ENCODE measurements at places on chromosomes 12 and 14.

DNA sequence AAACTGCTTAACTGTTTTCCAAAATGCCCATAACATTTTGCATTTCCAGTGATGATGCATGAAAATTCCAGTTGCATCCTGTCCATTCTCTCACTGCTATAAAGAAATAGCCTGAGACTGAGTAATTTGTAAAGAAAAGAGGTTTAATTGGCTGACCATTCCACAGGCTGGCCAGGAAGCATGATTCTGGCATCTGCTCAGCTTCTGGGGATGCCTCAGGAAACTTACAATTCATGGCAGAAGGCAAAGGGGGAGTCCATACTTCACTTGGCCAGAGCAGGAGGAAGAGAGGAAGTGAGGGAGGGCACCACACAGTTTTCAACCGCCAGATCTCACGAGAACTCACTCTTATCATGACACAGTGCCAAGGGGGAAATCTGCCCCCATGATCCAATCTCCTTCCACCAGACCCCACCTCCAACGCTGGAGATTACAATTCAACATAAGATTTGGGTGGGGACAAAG lies 18.2 kb upstream of the CLEC2D start:
- DNase-seq, result no peak

DNA sequence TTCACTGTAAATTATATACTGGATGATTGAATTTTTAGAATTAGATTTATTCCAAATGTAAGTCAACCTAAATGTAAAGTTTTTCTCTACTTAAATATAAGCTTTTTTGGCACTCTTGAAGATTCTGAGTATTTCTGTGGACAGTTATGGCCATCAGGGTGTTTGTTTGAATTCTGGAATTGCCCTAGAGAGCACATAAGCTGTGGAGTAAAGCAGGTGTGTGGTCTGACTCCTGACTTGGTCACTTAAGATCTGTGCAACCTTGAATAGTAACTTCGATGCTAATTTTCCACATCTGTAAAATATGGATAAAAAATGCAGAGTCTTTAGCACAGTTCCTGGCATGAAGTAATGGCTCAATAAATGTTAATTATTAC lies 64.4 kb downstream of the FUT8 start:
- DNase-seq, result no peak

- no peak for DNase-seq
Observed at GRCh38 chr12:108621161-108621560, 12.5 kb downstream of the SELPLG start.

DNA sequence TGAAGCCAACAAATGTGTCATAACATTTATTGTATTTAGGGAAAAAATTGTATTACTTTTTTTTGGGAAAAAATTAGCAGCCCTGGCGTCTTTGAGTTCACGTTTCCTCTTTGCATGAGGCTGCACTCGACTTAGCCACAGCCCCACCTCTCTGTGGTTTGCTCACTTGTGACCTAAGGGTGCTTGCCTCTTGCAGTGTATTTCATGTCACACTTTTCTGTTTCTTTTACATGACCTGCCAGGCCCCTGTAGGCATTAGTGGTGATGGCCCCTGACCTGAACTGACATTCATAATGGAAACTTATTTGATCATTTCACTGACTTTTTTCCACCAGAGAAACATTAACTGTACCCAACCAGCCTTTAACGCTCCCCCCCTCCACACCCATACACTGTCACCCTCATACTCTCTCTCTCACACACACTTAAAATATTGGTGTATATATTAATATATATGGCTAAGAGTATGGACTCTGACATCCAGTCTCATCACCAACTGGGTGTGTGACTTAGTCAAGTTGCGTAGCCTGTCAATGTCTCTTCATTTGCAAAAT lies 122.9 kb downstream of the PRKCH start:
- no peak for DNase-seq

DNA sequence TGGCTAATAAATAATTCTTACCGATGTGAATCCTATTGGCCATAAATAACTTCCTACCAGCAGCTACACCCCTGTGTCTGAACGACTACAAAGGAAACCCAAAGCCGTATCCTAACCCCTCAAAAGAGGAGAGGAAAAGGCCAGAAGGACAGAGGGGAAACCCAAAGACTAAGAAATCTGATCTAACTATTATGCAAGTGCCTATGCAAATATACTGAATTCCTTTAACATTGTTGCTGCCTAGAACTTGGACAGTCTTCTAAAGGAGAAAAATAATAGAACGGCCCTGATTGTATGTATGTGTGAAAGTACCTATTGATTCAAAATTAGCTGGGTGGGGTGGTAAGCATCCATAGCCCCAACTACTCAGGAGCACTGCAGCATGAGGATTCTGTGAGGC lies 997 bp downstream of the PLEKHG7 start:
- DNase-seq, result no peak

DNA sequence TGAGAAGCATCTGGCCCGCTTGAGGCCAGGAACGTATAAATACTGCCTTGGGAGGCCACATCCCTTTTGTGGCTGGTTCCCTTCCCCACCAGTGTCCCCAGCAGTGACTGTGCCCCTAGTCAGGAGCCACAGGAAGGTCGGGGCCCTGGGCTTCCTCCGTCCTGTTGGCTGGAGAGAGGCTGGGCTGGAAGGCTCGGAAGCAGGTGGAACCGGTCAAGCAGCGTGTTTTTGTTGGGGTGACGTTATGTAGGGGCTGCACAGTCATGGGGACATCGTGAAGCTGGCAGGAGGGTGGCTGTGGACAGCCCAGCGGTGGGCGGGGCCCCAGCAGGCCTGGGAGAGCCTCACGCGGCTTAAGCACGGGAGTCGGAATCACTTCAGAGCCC lies 10.1 kb downstream of the XRCC3 start:
- no peak for DNase-seq

DNA sequence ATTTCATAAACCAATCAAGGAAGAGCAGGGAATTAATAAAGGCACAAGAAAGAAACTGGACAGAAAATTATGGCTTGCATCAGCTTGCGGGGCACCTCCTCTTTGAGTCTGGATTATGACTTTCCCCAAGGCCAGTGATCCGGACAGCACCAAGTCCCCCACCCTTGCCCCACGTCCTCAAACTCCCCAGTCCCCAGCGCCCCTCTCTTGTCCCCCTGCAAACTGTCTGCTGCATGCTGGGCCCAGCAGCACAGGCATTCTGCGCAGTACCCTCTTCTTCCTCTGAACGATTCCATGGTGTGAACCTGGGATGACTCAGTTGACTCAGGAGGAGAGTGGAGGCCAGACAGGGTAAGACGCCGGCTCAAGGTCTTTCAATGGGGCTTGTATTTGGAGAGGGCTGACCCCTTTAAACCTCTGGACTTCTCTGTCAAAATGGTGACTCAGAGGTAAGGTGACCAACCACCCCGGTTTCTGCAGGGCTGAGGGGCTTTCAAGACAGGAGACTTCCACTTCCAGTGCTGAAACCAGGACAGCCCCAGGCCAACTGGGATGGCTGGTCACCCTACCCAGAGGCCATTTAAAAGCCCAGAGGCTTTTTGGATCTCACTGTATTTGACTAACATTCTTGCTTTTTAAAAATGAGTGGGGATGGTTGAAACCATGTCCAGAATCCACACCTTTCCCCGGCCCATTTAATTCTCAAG lies 13.5 kb downstream of the C14orf132 start:
- DNase-seq, result no peak

GRCh38 chr14:41235466-41235865 lies 371.2 kb upstream of the LRFN5 start:
- DNase-seq, result no peak

GRCh38 chr14:92783813-92784431 lies 10.2 kb upstream of the GOLGA5 start:
- DNase-seq, result no peak

- DNase-seq, result peak; percentile 17
Observed at GRCh38 chr12:80937391-80938238, at the start of gene LIN7A. LIN7A (minus strand) TSS chr12:80937934; CDS start chr12:80937722, 212 bp downstream.

DNA sequence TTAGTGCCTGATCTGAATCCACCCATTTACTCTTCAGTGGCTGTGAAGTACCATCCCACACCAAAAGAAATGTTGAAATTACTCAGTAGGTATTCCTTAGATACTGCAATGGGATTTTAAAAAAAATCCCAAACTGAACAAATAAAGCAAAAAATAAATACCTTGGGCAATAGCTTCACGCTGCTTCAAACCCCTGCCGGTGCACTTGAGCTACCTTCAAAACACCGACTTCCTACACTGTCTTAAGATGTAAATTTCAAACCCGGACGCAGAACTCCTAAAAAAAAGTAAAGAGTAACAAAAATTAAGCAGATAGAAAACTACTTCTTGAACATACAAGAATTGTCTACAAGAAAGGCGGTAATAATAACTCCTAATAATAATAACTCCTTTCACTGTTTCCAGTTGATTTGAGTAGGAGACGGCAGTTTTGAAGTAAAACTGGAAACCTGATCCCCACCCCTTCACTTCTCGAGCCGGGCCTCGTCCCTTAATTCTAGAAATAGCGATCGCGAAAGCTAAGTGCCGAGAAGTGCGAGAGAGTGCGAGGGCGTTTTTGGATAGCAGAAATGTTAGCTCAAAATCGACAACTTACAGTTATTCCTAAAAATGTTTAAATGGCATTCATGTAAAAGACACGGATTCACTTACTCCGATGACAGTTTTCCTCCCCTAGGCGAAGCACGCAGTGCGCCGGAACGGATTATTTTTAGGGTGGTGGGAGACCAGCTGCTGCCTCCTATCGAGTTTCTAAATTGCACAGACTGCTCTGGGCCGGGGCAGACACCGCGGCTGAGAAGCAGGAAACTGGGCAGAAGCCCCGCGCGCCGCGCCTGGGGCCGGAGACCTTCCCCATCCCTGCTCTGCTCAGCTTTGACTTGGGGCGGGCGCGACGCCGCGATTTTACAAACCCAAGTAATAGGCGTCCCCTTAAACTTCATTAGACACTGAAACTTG lies at the start of gene ABCC9:
ABCC9 (minus strand) TSS at position 878 of the 957 bp plus-strand sequence. CDS start 4,752 bp downstream, outside the sequence.
- no peak for DNase-seq

GRCh38 chr14:85445151-85445795 lies 84.7 kb upstream of the FLRT2 start:
- DNase-seq, result no peak

DNA sequence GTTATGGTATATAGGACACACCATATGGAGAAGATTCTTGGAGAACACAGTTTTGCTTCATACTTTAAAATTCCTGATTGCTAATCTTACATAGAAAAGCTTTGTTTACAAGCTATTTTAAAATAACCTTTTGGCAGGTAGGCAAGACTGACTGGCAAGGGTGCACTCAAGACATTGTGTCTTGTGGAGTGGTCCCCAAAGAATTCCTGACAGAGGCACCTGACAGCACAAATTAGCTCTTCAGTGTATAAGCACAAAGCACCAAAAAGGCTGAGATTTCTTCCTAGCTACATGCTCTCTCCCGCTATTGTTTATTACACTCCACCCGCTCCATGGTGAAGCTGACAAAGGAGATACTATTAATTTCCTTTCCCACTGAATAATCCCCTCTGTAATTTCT lies 139.4 kb downstream of the MON2 start:
- DNase-seq, result no peak

DNA sequence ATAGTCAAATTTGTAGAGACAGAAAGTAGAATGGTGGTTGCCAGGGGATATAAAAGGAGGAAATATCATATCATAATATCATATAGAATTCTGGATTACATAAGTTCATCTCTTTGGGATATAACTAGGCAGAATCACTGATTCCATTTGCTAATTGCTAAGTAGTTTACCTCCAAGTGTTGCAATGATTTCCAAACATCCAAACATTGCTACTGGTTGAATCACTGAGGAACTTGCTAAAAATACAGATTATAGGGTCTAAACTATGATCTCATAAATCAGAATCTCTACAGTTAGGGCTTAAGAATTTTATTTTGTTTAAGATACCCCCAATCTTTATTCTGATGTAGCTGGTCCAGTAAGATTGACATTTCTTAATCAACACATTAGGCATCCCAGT lies 16.1 kb upstream of the TAS2R42 start:
- no peak for DNase-seq

- DNase-seq, result no peak
Observed at GRCh38 chr12:21815306-21816062, 41.0 kb upstream of the KCNJ8 start.

GRCh38 chr12:32303174-32303549 lies 96.2 kb upstream of the FGD4 start:
- DNase-seq, result no peak

DNA sequence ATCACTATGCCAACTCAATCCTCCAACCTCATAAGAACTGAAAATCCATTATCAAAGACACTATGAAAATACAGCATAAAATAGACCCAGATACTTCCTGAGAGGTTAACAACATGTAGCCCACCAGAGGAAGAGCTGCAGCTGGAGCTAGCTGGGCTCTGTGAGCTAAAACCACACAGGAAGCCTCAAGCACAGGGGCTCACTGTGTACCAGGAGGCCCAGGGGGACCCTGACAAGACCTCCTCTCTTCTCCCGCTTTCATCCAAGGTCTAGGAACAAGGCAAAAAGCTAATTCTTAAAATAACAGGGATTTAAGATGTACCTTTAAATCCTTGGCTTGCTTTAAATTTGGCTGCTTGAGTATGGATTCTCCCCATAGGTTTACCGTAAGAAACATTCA lies 53.6 kb downstream of the EIF2S3B start:
- DNase-seq, result no peak

- DNase-seq, result no peak
Observed at GRCh38 chr14:103508521-103509329, 13.9 kb downstream of the CKB start.

GRCh38 chr12:88624911-88625310 lies 44.6 kb upstream of the KITLG start:
- no peak for DNase-seq

DNA sequence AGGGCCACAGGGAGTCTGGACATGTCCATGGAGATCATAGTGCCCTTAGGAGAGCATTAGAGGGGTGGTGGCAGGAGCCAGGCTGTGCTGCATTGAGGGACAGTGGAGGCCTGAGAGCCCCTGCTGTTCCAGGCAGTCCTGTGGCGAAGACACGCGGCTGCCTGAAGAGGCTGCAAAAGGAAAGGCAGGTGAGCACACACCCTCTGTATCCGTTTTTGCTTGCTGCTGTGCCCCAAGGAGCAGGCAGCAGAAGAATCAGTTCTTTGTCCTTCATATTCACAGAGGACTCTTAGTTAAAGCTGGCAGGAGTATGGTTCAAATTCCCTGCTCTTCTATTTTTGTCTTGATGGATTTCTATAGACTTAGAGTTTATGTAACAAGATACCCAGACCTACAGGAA lies 4.5 kb downstream of the SLC35E3 start:
- peak; percentile 4 for DNase-seq

DNA sequence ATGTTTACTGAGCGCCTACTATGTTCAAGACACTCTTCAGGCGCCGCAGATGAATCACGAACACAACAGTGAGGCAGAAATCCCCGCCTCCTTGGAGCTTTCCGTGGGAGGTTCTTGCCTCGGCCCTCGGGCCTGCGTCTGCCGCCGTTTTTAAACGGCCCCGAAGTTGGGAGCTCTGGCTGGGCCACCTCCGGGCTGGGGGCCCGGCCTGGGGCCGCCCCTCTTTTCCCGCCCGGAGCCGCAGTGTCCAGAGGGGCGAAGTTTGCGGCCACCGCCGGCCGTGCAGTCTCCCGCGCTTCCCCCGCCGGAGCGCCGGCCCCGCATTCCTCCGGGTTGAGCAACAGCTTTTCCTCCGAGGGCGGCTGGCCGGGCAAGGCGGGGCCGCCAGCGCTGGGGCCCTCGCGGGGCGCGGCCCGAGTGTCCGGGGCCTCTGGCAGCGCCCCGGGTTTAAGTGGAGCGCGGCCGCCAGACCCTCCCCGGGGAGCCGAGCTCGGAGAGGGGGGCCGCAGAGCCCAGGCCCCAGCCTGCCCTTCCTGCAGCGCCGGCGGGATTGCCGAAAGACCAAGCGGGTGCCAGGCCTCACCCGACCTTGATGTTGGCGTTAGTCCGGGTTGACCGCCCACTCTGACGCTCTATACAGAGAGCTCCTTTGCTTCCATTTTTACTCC lies 18.7 kb upstream of the CTDSP2 start:
- peak; percentile 24 for DNase-seq
